Hematopoietic multipotent progenitor cell (in vitro differentiated cells): ENCODE measurements at places on chromosomes 7 and 10. TPM values are rescaled to one million over a fixed set of nuclear protein-coding genes. Genes with fewer than 3 reads are reported as not detected.

DNA sequence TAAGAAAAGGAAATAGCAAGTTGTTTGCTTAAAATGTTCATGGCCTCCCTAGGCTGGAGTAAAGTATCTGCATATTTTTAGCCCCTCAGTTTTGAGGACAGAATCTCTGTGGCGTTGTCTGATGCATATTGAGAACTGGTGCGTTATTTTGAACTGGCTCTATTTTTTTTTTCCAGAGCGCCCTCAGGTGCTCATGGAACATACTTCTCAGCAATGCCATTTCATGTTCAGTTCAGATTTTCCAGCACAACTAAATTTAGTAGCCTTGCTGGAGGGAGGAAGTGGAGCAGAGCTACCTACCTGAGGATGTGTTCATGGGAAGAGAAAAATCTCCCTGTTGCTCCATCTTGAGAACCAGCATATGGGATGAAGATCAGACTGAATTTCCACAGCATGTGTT lies 870.5 kb downstream of the LRMDA start:
- no peak for DNase-seq

GRCh38 chr7:123220396-123220795 lies 20.6 kb upstream of the SLC13A1 start:
- DNase-seq, result no peak

GRCh38 chr10:35546824-35547225 lies 58.3 kb upstream of the GJD4 start:
- no peak for DNase-seq

HECW1 gene
- total RNA-seq, result not detected

GRCh38 chr7:142010952-142011548 lies 15.4 kb downstream of the MGAM start:
- DNase-seq, result no peak

DNA sequence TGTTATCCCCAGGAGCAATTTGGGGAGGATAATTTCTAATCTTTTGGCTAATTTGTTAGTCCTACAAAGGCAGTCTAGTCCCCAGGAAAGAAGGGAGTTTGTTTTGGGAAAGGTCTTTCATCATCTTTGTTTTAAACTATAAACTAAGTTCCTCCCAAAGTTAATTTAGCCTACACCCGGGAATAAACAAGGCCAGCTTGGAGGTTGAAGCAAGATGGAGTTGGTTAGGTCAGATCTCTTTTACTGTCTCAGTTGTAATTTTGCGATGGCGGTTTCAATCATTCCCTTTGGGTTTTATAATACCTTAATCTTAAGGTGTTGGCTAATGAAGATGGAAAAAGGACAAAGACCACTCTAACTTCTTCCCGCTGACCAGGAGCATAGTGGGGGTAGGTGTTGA lies 166.4 kb upstream of the NAMPT start:
- no peak for DNase-seq

UCMA gene
- not detected for total RNA-seq

LAMB4 gene
- not detected for total RNA-seq

- DNase-seq, result no peak
Measured at GRCh38 chr7:2641406-2642393, 9.9 kb downstream of the TTYH3 start.
